ENCODE measurements at places on chromosomes 13 and 19.

GRCh38 chr19:51566489-51567100 lies 4.5 kb upstream of the ZNF175 start:
- no peak for DNase-seq

- no peak for DNase-seq
Observed at GRCh38 chr13:94556621-94557020, 39.3 kb downstream of the TGDS start.

- no peak for DNase-seq
Observed at GRCh38 chr19:1313695-1314613, 28.3 kb downstream of the EFNA2 start.

- DNase-seq = no peak
Observed at GRCh38 chr19:33207040-33207620, 13.0 kb downstream of the LRP3 start.

DNA sequence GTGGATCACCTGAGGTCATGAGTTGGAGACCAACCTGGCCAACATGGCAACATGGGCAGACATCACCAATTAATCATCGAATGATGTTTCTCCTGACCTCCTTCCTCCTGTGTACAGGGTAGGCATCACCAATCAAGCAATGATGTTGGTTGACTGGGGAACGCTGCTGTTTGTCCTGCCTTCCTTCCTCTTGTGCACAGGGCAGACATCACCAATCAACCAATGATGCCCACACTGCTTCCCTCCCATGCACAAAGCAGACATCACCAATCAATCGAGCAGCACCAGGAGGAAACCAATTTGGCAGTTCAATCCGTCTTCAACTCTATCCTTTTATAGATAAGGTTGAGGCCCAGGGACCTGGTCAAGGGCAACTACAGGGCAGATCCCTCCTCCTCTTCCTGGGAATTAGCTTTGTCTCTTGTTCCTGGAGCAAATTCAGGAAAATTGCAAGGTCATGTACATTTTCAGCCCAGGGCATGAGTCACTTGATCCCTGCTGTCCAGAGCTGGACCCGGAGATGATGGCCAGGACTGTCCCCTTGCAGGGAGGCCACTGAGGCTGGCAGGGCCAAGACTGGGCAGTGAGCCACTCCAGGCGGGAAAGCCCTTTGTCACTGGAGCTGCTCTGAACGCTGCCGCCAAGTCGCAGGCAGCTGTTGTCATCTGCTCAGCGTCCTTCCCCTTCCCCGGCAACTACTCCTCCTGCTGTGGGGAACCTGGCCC lies 5.3 kb upstream of the CSNK1G2 start:
- DNase-seq = no peak

GRCh38 chr13:85377783-85378182 lies 421.4 kb downstream of the SLITRK6 start:
- DNase-seq = no peak

GRCh38 chr13:103431856-103432255 lies 365.6 kb upstream of the SLC10A2 start:
- DNase-seq = no peak

GRCh38 chr13:33628662-33629061 lies 189.3 kb upstream of the RFC3 start:
- no peak for DNase-seq

- DNase-seq = peak; percentile 42
Observed at GRCh38 chr19:4186087-4186993, 3.9 kb downstream of the ANKRD24 start.

GRCh38 chr19:10846500-10847202 lies 1.6 kb upstream of the C19orf38 start:
- no peak for DNase-seq

DNA sequence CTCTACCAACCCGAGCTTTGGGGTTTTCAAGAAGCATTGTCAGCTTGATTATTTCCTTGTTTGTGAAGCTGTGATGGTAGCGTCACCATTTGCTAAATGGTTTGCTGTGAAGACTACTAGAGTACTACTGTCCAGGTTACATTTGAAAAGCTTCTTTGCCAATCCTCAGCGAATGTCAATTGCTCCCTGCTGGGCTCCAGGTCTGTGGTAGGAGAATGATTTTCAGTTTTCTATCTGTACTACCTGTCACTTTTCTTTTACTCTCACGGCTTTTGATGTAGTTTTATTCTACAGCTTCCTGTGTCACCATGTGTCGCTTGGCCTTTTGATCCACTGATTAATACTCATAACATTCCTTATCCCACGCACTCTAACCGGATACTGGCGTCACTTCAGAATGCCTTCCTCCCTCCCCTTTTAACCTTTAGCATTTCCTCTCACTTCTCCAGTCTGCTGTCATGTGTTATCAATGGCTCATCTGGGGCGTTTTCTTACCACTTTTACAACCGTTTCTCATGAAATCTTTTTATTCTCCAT lies 7.5 kb upstream of the GPR183 start:
- DNase-seq = no peak

Data from hippocampal formation (tissue), 2 donors.